ENCODE measurements at places on chromosomes 12 and 14.

DNA sequence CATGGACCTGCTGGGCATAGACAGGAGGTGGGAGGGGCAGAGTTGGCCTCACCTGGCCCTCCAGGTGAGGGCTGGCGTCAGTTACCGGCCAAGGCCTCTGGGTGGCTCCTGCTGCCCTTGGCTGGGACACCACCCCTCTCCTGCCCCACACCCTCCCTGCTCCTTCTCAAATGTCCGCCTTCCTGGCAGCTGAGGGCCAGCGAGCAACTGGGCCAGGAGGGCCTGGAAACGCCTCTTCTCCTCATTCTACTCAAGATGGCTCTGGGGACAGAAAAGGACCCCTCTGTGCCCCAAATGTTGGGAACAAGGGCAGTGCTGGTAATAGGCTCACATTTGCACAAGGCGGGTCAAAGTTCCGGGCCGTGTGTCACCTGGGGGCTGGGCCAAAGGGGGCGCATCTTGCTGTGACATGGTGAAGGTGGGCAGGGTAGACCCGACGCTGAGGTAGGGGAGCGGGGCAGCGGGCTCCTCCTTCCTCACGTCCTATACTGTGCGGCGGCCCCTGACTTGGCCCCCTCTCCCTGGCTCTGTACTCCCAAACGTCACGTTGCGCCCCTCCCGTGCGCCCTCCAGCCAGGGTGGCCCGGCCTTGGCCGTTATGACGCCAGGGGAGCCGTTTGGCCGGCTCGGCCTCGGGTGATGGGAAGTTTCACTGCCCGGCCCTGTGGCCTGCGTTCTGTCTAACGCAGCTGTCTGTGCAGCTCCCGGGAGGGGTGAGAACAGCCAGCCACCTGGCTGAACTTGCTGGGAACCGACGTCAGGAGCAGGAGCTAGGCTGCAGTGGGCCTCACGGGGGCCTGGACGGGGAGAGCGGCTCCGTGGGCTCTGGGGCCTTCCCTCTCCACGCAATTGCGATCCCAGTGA, 18.0 kb upstream of the DLK1 start:
- peak; percentile 31 for ATAC-seq

DNA sequence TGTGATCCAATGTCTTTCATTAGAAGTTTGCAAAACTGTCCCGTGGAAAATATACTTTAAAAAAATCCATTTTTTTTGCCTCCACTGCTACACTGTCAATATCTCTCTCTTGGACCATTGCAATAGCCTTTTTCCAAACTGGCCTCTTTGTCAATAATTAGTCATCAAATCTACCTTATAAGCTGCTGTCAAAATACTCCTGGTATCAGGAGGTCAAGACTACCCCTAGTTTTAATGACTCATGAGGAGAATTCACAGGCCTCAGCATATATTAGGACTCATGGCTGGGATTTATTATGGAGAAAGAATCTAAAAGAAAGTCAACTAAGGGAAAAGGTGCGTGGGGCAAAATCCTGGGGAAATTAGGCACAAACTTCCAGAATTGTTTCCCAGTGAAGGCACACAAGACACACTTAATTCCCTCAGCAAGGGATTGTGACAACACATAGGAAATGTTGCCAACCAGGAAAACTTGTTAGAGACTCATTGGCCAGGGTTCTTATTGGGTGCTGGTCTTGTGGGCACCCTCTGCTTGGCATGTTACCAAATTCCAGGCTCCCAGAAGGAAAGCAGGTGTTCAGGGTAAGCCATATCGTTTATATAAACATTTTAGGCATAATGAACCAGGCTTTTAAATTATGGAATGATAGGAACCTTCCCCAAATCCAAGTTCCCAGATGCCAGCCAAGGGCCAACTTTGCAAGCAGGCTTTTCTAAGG, 56.1 kb downstream of the TMEM117 start:
- no peak for ATAC-seq

- ATAC-seq, result peak; percentile 97
Observed at GRCh38 chr14:23034498-23035302, at the start of gene PSMB5. Gene PSMB5 (minus strand): TSS chr14:23034900. CDS start chr14:23034881, 19 bp downstream.

DNA sequence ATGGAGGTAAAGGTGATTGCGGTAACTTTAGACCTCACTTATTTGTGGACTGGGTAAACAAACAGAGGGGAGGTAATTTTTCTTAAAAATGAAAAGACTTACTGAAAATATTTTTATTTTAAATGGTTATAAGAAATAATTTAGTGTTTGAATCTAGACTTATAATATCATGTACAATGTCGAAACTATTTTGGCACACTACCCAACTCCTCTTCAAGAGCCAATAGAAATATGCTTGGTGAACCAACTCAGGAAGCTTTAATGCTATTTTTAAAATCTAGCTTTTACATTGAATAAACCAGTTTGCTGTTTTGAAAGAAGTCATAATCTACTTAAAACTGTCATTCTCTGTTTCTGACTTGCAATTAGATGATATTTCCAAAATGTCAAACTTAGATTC, 175.8 kb upstream of the NPAS3 start:
- ATAC-seq, result no peak

- peak; percentile 97 for ATAC-seq
Observed at GRCh38 chr12:91406920-91407341, 224.3 kb upstream of the DCN start.

DNA sequence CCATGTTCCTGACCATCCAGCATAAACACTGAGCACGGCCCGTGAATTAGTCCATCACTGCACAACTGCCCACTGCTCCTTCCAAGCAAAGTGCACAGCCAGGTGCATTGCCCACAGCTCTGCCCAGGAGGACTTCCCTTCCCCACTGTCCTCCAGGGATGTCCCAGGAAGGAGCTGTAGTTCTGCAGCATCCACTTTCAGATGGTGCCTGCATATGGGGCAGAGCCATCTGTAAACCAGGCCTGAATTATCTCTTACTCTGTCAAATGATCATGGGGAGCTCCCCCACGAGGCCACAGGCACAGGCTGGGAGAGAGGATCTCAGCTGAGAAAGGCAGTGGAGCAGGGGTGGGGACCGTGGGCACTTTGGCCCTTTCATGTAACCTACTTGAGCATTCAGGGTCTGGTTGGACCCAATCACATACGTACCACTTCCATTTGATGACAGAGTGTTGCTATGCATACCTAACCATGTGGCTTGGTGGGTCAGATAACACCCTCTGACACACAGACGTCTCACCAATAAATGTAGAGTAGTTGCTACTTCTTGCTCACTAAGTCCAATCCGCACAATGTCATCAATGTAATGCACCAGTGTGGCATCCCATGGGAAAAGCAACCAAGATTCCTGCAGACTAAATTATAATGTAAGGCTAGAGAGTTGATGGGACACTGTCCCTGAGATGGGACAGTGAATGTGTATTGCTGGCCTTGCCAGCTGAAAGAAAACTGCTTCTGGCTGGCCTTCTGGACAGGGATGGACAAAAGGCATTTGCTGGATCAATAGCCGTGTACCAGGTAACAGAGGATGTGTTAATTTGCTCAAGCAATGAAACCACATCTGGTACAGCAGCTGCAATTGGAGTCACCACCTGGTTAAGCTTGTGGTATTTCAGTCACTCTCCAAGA, 113.8 kb upstream of the C14orf180 start:
- no peak for ATAC-seq

- ATAC-seq, result no peak
Observed at GRCh38 chr12:90712671-90713070, 242.3 kb downstream of the CCER1 start.

DNA sequence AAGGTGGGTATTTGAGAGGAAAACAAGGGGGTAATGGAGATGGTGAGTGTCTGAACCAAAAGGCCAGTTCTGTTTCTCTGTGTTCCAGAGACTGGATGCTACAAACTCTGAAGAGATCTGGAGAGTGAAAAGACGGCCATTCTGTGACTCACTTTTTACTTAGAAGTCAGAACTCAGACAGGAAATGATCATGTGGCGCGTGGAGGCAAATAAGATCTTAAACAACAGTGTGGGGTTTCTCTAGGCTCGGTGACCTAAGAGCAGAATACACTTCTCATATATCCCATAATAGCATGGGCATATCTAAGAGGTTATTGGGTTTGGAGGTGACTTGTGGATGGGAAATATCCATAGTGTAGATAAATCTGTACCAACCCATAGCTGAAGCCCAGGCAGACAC, 463.5 kb downstream of the TMEM132D start:
- no peak for ATAC-seq

- ATAC-seq, result no peak
Observed at GRCh38 chr12:116689521-116689920, 48.3 kb downstream of the SPRING1 start.

- no peak for ATAC-seq
Observed at GRCh38 chr12:107544937-107545336, 140.7 kb upstream of the PWP1 start.

DNA sequence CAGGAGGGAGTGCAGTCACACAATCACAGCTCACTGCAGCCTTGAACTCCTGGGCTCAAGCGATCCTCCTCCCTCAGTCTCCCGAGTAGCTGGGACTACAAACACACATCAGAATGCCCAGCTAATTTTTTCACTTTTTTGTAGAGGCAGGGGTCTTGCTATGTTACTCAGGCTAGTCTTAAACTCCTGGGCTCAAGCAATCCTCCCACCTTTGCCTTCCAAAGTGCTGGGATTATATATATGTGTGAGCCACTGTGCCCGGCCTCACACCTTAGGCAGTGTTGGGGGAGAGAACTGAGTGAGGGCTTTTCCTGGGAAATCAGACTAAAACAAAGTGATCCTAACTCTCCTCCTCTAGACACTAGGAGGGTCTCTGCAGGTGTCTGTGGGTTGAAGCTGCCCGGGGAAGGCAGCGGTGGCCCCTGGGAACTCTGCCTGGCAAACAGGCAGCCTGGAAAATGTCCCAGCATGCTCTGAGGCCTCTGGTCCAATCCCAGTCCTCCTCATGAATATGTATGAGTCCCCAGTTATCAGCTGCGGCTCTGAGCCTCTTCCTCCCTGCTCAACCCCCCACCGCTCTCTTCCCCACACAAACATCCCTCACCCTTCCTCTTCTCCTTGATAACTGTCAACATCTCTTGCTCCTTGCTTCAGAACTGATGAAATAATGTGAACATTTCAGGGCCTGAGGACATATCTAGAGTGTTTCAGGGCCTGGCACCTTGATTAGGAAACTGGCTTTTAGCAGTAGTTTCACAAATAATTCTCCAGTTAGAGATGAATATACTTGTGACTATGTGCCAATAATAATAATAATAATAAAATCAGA, 7.9 kb upstream of the NAA25 start:
- no peak for ATAC-seq

- ATAC-seq, result peak; percentile 78
Observed at GRCh38 chr14:37246427-37246829, 48.7 kb downstream of the MIPOL1 start.

DNA sequence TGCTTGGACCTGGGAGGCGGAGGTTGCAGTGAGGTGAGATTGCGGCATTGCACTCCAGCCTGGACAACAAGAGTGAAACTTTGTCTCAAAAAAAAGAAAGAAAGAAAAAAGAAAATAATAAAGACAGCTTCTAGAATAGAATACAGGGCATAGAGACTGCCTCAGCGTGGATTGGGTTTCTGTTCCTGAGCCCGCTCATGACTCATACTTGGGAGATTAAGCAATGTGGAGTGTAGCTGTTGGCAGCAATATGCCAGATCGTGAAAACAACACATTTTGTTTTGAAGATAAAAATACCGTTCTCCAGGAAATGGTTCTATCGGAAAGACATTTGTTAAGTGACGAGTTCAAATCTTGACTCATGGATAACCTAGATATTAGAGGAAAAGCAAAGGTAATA, 67.2 kb downstream of the GLT1D1 start:
- ATAC-seq, result peak; percentile 90

- no peak for ATAC-seq
Observed at GRCh38 chr12:26557326-26557725, 275.7 kb downstream of the ITPR2 start.

- ATAC-seq, result no peak
Observed at GRCh38 chr14:27608377-27608776, 1010.5 kb upstream of the NOVA1 start.

DNA sequence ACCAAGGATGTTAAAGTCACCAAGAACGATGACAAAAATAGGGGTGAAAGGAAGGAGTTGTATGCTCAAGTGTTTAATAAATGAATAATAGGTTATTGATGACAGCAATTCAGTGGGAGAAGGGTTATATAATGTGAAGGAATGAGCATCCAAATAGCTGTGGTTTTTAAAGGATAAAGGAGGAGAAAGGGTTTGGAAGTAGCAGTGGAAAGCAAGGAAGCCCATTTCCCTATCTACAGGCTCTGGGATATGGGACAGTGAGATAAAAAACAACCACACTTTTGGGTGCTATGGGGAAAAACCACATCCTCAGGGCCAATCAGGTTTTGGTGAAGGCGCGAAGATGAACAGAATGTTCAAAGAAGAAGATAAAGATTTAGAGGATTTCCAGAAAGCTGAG, 258.6 kb downstream of the ZFP36L1 start:
- ATAC-seq, result no peak

GRCh38 chr12:109387425-109388166, 39.9 kb downstream of the MYO1H start:
- peak; percentile 25 for ATAC-seq

DNA sequence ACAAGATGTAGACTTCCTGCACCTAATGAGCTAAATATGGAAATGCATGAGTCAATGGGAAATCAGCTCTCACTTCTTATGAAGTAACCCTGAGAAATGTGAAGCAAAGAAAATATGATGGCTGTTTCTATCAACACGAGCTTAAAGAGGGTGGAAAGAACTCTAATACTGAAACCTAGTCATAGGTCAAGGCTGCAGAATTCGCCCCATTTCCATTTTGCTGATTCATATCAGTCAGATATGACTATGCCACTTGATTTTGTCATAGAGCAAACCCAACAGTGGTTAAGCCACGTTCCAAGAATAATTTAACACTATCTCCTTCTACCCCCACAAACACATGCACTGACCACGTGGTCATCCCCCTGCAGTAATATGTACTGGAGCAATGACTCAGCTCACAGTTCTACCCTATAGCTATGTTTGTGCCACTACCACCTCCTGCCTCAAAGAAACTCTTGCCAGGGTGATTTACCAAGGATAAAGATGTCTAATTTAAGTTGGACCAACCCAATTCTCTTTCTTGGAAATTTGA, 157.5 kb downstream of the TMTC3 start:
- ATAC-seq, result peak; percentile 81

DNA sequence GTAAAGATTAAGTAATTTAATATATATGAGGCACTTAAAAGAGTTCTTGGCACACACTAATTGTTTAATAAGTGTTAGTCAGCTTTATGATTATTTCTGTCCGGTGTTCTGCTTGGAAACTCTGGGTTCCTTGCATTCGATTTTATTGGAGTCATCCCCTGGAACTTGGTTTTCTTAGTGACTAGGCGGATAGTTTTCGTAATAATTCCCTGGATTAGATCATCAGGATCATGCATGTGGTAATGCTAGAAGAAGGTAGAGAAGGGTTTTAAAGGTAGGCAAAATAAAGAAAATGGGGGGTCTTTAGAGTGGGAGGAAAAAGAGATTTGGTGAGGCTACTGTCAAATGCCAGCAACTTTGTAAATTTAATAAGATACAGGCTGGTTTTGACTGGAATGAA, 88.4 kb downstream of the MYF5 start:
- no peak for ATAC-seq

- no peak for ATAC-seq
Observed at GRCh38 chr14:32980178-32980901, 41.7 kb downstream of the NPAS3 start.

GRCh38 chr12:87815771-87816585, 213.2 kb downstream of the C12orf50 start:
- ATAC-seq, result no peak

GRCh38 chr12:130486146-130486435, 148.4 kb downstream of the PIWIL1 start:
- ATAC-seq, result no peak

GRCh38 chr14:77529963-77530362, 31.3 kb upstream of the ISM2 start:
- no peak for ATAC-seq

GRCh38 chr14:105392131-105393090, 5.9 kb upstream of the TEX22 start:
- ATAC-seq, result peak; percentile 29

- no peak for ATAC-seq
Observed at GRCh38 chr14:49447540-49448107, 138.6 kb downstream of the RPS29 start.
